SK-MEL-5 (cell line): ENCODE measurements at places on chromosomes 1 and 21.

GRCh38 chr1:119891386-119891785 lies 4.9 kb downstream of the ADAM30 start:
- DNase-seq, result no peak

DNA sequence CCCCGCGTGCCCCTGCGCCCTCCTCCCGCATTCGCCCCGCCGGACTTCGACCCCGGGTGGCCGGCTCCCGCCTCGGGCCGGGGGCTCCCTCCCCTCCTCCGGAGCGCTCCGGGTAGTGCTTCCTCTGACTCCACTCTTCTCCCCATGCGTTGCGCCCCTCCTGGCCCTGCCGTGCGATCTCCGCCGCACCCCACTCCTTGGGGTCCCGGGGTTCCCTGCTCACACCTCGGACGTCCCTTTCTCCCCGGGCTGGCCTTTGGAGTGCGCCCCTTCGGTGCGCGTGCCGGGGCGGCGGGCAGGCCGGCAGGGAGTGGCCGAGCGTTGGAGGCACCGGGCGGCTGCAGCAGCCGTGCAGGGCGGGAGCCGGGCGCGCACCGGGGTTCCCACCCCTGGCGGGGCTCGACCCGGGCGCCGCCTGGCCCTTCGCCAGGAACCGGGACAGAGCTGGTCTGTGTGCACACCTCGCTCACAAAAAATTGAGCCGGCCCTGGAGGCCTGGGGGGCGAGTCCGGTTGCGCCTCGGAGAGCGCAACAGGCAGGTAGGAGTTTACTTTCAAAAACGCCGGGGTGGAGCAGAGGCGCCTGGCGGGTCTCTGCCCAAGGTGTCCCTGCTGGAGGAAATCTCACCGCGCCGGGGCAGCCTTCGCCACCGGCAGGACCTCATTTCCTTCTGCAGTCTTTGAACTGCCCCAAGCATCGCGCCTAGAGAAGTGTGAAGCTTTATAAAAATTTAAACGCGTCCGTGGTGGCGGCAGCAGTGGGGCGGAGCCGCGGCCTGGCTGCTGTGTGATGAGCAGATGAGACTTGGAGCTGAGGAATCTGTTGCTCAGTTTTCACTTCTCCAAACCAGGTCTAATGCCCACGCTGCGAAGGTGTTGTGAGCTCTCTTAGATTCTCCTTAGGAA lies 650 bp downstream of the VANGL1 start:
- DNase-seq, result peak; percentile 30

- DNase-seq, result no peak
Observed at GRCh38 chr21:20459838-20460237, 538.4 kb upstream of the NCAM2 start.

- no peak for DNase-seq
Observed at GRCh38 chr1:8384577-8384976, 66.7 kb downstream of the SLC45A1 start.

GRCh38 chr1:53270107-53270506 lies 31.8 kb upstream of the MAGOH start:
- DNase-seq, result no peak

DNA sequence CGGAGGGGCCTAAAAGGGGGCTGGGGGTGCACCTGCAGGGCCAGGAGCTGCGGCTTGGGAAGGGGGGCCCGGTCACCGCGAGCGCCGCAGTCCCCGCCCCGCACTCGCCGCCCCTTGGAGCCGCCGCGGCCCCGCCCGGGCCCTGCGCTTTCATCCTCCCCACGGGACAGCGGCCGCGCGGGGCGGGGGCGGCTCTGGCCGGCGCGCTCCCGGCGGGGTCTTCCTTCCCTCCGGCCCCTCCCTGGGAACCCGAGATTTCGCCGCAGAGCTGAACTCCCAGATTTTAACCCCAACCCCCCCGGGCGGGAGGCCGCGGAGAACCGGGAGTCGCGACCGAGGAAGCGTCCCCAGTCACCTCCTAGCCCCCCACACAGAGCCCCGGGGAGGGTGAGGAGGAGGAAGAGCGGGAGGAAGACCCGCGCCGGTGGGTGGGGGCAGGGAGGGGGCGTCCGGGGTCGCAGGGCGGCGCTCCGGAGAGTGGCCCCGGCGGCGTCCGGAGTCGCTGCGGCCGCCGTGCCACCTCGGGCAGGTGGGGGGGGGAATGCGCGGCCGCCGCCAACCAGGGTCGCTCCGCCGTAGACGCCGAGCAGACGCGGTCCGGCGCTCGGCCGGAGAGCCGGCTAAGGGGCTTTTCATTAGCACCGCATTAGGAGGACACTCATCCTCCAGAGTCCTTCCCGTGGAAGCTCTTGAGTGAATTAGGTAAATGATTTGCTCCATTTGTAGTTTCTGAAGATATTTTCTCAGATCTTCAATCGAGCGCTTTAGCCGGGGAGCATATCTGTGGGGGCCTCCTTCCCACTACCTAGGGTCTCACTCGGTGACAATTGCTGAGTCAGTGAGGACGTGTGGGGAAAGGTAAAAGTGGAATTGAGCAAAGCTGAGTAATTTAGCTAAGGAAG lies 31.6 kb upstream of the NFIA start:
- DNase-seq, result no peak

DNA sequence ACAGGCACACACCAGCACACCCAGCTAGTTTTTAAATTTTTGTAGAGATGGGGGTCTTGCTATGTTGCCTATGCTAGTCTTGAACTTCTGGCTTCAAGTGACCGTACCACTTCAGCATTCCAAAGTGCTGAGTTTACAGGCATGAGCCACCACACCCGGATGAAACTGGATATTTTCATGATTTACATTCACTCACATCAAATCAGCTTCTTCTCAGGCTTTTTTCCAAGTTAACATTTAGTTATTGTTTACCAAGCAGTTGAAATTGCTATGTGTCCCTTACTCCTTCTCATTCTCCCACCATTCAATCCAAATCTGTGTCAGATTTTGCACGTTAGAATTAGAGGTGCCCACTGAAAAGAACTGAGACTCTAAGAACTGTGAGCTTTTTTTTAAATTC lies 18.4 kb downstream of the RIT1 start:
- DNase-seq, result no peak

DNA sequence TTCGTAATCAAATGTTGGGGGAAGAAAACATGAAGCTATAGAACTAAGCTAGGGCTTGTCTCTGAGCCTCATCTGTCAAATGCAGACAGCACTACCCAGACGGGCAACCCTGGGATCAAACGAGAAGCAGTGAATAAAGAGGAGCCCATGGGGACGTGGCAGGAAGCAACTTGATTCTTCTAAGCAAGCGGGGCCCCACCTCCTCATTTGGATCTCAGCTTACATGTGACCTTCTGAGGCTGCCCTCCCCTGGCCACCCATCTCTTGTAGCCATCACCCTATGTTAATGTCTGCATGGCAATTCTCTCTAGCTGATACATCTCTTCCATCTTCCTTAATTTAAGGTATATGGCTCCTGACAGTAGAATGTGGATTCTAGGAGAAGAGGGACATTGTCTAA lies 171.3 kb downstream of the IGSF21 start:
- DNase-seq, result no peak

DNA sequence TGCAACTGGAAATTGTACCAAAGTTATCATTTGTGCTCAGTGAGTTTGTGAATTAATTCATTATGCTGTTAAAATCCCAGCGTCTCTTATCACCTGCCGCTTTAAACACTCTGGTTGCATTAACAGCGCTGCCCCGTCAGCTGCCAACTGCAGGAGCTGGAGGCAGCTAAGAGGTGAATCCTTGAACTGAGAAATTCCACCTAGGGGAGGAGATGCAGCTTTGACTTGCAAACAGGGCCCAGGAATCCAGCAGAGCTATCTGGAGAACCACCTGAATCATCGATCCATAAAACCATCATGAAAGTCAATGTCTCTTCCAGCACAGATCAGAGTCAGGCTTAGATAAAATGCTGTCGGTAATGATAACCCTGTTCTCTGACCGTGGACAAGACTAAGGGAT lies 140.7 kb upstream of the PTBP2 start:
- DNase-seq, result no peak
